H1 (cell line): ENCODE measurements at places on chromosomes 16 and 17. TPM values are rescaled to one million over a fixed set of nuclear protein-coding genes. Genes with fewer than 3 reads are reported as not detected.

- DNase-seq, result peak; percentile 7
These were observed 38.5 kb downstream of the PIGL start for GRCh38 chr17:16255481-16255921.

- DNase-seq, result no peak
These were observed 834.0 kb downstream of the CDH11 start for GRCh38 chr16:64287655-64288528.

GRCh38 chr16:46789499-46790414, 41.2 kb downstream of the C16orf87 start:
- DNase-seq, result peak; percentile 90

DNA sequence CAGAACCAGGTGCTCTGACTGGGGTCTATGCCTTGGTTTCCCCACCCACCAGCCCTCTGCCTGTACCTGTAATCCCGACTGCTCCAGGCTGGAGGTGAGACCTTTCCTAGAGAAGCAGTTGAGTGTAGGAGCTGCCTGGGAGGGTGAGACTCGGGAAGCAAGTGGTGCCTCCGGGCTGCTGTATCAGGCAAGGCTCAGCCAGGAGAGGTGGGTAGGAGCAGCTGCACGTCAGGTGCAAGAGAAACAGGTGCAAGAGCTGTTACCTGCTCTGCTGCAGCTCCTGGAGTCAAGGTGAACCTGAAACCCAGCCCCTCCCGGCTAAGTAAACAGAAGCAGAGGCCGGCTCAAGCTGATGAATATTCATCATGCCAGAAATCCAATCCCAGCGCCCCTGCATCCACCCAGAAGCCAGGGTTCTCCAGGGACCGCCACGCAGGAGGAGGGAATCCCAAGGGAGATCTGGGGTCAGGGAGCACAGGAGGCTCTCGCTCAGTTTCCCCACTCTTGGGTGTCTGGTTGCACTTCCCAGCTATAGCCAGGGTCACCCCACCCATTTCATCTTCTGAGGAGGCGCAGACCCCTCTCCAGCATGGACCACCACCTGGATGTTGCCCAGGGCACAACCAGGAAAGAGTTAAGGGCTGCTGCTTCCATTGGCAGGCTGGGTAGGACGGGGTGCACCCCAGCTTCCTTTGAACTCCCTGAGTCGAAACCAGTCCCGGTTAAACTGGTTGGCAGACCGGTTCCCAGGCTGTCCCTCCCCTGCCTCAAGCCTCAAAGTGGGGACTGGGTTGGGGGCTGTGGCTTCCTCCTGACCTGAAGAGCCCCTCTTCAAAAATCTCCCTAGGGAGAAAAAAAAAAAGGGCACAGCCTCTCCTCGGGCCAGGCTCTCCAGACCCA, at the start of gene PRR15L:
PRR15L (minus strand) TSS at position 293 of the 900 bp plus-strand sequence. CDS start 4,649 bp downstream, outside the sequence.
- DNase-seq, result peak; percentile 64

- DNase-seq, result no peak
These were observed 21.9 kb downstream of the NME3 start for GRCh38 chr16:1749152-1750117.

The POLDIP2 gene
- total RNA-seq, result 74.0 and 75.3 TPM in 2 replicates

The SLC9A5 gene
- 7.9 and 8.5 TPM in 2 replicates for total RNA-seq

The CBFA2T3 gene
- 1.3 and 2.7 TPM in 2 replicates for total RNA-seq

DNA sequence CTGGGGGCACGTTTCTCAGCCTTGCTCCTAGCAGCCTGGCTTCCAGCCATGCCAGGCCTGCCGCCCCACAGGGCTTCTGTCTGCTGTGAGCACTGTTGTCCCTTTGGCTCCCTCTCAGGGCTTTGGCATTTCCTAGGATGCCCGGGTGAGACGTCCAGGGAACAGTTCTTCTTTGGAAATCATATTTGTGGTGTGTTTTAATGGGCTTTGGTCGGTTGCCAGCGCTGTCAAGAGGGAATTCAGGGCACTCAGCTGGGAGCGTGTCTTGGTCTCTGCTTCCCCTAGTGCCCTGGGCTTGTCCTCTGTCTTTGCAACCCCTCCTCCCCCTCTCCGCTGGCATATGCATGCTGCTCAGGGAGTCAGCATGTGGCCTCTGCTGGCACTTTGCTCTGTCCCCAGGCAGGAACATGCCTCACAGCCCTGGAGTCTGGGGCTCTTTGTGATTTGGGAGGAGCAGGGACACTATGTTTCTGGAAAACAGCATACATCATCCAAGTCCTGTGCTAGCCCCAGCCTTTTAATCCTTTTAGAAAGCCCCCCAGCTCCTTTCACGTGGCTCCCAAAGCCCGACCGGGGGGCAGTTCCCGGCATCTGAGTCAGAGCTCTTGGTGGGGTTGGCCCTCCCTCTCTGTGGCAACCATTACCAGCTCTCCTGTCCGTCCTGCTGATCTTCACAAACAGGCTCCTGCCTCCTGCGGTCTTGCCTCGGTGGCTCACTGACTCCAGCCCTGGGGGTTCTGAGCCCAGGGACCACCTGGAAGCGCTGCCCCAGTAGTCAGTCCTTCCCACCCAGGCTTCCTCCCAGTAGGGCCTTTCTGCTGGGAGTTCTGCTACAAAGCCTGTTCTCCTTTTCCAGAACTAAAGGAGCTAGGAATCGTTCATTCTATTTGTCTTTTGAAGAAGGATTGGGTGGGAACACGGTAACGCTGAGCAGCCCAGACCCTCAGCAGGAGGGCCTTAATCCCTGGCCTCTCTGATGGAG, 26.7 kb downstream of the SAP30BP start:
- DNase-seq, result no peak

The SCNN1B gene
- total RNA-seq, result 0.95 TPM in 1 of 2 replicates, not detected in the other

The TNFAIP1 gene
- 19.5 and 22.8 TPM in 2 replicates for total RNA-seq

DNA sequence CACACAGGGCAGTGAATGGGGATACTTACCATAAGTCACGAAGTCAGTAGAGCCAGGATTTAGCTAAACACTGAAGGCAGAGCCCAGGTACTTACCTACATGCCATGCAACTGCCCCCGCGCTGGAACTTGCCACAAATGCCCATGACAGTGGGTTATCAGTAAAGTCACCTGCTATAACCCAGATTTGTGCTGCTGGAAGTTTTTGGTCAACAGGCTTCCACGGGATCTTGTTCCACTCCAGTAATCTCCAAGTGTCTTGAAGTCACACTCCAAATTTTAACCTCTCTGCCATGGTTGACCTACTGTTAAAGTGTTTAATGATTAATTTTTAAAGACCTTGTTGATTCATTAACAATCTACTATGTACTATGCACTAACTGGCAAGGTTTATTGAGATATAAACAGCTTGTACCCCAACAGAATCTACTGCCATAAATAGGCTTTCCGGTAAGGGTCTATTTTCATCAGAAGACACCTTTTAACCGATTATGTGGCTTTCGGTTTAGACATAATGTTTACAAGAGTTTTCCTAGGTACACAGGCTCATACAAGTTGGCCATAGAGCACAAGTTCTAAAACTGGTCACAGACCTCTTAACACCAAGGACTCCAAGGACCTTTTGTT, 6.3 kb upstream of the SLC5A11 start:
- DNase-seq, result no peak

DNA sequence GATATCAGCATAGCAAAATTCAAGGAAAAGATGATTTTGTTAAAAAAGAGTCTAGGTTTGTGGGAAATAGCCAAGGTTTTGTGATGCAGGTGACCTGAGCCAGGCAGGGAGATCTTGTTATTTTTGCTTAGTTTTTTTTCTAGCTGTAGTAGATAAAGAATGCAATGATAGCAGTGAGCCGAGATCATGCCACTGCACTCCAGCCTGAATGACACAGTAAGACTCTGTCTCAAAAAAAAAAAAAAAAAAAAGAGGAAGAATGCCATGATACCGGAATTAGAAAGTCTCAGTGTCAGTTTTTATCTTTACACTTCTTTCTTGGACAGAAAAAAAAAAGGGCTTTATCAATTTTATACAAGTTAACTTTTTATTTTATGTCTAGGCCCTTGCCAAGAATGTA, 27.5 kb downstream of the TMEM238L start:
- no peak for DNase-seq

- DNase-seq, result no peak
These were observed 6.2 kb downstream of the CNP start for GRCh38 chr17:41972571-41973407.

- DNase-seq, result no peak
These were observed 88.6 kb downstream of the STXBP4 start for GRCh38 chr17:55057184-55057583.

DNA sequence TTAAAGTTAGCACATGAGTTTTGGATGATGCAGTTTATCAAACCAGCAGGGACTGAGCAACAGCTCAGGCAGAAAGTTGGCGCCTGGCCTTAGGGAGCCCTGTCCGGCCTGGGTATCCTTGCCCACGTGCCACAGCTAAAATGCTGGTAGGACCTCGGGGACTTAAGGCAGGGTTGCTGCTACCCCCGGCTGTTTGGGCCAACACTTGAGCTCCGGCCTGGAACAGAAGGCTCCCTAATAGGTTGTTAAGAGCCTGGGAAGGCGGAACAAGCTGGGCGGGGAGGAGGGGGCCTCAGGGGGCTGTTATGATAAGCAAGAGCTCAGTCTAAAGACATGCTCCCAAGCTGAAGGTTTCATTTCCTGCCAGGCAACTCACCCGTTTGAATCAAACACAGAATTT, 39.7 kb downstream of the CUEDC1 start:
- no peak for DNase-seq

GRCh38 chr16:887846-888245, 82.9 kb downstream of the LMF1 start:
- no peak for DNase-seq

The TRIM65 gene
- 47.7 and 48.6 TPM in 2 replicates for total RNA-seq

The TNFRSF17 gene
- total RNA-seq, result not detected in 2 replicates

The KRTAP16-1 gene
- not detected in 2 replicates for total RNA-seq

DNA sequence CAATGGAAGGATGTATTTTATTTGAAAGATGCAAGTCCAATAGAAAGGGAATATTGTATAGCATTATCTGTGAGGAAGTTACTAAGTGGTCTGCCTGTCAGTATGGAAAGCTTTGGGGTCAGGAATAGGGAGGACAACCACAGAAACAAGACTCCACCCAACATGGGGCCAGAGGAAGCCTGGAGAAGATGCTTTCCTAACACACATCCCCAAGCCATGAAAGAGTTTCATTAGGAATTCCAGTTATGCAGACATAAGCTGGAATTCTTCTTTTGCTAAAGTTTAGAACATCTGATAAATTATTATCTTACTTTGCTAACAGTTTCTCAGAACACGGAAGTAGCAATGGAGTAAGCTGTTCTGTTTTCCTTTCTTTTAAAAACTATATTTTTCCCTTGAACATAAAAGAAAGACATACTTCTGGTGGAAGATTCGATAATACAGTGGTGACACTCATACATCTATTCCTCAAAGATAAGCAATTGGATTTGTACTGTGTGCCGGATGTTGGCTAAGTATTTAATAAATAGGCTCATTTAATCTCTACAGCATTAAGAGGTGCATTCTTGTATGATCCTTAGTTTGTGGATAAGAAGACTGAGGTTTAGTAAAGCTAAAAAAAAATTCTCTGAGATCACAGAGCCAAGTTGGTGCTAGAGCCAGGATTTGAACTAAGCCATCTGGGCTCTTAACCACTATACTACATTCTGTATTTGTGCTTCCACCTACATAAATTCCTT, 51.0 kb upstream of the GAS7 start:
- DNase-seq, result no peak

DNA sequence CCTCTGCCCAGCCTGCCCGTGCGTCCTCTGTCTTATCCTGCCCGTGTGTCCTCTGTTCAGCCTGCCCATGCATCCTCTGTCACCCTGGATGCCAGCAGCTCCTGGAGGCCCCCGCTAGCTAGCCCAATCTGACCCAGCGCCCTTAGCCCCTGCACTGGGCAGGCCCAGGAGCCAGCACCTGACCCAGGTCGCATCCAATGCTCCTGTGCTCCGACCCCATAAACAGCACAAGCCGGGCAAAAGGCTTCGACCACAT, 13.1 kb downstream of the CDH15 start:
- no peak for DNase-seq

DNA sequence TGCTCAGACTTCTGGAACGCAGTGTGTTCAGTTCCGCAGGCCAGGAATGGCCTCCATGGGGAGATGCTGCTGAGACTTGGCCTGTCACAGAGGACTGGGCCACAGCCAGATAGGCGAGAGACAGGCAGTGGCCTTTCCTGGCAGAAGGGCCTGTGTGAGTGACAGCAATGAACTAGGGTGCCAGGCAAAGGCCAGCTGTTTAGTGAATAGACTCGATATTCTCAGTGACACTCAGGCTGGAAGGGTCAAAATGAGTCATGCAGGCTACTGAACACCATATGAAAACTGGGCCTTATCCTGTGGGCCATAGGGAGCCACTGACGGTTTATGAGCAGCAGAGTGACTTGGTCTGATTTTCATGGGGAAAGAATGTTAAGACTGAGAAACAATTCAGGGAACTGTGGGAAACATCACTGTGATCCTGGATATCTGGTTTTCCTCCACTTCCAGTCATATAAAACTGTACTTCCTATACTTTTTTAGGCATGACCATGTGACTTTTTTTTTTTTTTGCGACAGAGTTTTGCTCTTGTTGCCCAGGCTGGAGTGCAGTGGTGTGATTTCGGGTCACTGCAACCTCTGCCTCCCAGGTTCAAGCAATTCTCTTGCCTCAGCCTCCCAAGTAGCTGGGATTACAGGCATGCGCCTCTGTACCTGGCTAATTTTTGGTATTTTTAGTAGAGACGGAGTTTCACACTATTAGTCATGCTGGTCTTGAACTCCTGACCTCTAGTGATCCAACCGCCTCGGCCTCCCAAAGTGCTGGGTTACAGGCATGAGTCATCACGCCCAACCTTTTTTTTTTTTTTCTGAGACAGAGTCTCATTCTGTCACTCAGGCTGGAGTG, 5.2 kb upstream of the NUBP1 start:
- no peak for DNase-seq

The CHST5 gene
- total RNA-seq, result 0.13 and 0.15 TPM in 2 replicates

- peak; percentile 67 for DNase-seq
These were observed 366.3 kb upstream of the XYLT1 start for GRCh38 chr16:17836868-17837602.

The EXOC3L1 gene
- 1.3 and 1.7 TPM in 2 replicates for total RNA-seq

The SLC12A3 gene
- not detected in 2 replicates for total RNA-seq

DNA sequence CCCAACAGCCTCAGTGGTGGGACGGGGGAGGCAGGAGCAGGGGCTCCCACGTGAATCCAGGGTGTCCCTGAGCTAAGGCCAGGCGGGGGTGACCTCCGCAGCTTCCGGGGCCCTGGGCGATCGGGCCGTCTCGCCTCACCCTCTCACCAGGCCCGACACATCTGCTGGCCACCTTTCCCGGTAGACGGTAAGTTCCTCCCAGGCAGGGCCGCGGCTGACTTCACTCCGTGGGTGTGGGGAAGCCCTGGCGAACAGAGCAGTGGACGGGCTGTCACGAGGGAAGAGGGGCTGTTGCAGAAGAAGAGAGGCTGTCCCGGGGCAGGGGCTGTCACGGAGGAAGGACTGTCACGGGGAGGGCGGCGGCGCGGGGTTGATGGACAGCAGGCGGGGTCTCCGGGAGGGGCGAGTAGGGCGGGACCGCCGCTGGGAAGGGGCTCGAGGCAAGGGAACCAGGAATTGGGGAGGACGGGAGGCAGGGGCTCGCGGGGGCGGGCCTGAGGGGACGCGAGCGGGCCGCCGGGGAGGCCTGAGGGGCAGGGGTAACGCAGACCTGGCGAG, 498 bp downstream of the PKMYT1 start:
- no peak for DNase-seq

The CTRB2 gene
- not detected in 2 replicates for total RNA-seq
